NCI-H187 (cell line): ENCODE measurements at places on chromosomes 5 and 9.
A peak's percentile ranks its signal among the peaks of the same experiment; 100 is the strongest.

GRCh38 chr9:113946496-113947115, 70.5 kb downstream of the ZNF618 start:
- DNase-seq, result no peak

- no peak for DNase-seq
Observed at GRCh38 chr9:88236511-88237478, 98.5 kb upstream of the SPATA31C2 start.

GRCh38 chr5:38362713-38363112, 104.4 kb downstream of the EGFLAM start:
- no peak for DNase-seq

DNA sequence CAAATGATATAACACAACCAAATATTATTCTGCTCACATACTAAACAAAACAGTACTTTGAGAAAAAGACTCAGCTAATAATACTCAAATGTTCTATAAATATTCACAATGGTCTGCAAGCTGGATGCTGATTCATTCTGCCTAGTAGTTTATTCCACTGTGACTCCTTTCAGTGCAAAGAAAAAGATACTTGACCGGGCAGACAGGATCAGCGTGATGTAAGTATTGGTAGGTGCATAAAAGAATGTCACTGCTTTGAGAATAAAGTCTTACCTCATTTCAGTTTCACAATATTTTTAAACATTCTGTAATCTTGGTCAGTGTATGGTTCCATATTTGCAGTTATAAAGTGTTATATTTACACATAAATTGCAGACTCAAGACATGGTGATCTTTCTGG, 223.0 kb upstream of the NUDT12 start:
- no peak for DNase-seq

- no peak for DNase-seq
Observed at GRCh38 chr5:83124593-83124992, 47.2 kb downstream of the XRCC4 start.

DNA sequence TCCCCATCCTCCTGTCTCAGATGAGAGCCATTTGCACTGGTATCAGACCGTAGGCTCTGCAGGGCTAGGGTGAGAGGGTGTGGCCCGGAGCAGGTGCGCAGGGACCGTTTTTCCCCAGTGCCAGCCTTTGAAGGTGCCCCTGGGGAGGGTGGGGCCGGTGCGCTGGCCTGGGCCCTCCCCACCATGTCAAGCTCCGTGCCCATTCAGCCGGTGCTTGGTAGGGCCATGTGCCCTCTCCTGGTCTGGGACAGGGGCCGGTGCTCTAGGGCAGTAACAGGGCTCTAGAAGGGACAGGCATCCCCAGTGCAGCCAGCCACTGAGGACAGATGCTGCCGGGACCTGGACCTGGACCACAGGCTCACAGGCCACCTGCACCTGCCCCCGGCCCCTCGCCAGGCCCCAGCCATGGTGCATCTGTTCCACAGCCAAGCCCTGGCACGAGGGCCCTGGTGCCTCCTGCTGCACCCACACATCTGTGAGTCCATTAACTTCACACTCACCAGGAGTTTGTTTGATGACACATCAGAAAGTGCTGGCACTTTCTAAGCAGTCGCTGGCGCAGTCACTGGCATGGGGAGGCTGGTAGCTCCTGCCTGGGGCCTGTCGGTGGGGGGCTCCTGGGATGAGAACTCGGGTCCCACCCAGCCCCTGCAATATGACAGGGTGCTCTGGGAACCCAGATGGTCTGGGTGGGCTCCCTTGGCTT, 5.0 kb upstream of the QRFP start:
- no peak for DNase-seq

GRCh38 chr5:117380316-117380715, 805.7 kb upstream of the SEMA6A start:
- DNase-seq, result no peak

GRCh38 chr9:89532478-89532877, 34.6 kb upstream of the SEMA4D start:
- DNase-seq, result no peak

DNA sequence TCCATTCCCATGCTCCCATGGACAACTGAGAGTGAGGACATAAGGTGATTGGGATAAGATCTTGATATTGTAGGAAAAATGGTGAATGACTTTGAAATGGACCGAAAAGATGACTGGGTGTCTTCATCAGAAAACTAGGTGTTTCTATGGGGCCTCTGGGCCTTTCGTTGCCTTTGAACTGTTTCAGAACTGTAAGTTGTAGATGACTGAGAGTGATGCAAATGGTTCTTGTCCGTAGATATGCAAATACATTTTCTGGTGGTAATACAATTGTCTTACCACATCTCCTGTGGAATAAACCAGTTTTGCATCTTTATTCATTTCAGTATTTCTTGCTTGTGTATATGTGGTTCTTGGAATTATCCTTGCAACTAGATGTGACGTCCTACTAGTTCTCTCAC, 16.0 kb upstream of the TEX48 start:
- no peak for DNase-seq

DNA sequence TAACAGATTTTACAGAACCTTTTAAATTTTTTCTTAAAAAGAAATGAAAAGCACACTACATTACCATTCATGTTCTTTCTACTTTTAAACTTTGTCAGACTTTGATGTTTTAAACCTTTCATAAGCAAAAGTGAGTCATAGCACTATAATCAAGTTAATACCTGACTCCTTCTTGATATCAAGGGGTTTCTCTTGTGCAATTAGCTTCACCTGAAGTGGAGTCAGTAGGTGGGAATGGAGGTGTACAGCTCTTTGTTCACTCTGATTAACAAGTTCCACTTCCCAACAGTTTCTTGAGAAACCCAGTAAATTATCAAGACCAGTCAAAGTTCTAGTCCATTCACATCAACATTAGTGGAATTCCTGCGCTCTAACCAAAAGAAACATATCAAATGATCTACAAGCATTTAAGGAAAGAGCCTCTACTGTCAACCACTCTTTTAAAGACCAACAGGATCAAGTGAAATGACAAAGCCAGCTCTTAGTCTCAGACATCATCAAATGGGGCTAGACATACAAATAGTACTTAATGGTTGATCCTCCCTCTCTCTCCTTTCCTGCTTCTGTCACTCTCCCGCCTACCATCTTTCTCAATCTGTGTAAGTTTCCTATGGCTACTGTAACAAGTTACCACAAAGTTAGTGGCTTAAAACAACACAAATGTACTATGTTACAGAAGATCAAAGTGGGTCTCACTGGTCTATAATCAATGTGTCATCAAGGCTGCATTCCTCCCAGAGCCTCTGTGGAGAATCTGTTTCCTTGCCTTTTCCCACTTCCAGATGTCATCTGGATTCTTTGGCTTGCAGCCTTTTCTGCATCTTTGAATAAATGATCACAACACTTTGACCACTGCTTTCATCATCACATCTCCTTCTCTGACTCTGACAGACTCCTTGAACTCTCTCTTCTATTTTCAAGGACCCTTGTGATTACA, 68.0 kb downstream of the HINT1 start:
- no peak for DNase-seq

DNA sequence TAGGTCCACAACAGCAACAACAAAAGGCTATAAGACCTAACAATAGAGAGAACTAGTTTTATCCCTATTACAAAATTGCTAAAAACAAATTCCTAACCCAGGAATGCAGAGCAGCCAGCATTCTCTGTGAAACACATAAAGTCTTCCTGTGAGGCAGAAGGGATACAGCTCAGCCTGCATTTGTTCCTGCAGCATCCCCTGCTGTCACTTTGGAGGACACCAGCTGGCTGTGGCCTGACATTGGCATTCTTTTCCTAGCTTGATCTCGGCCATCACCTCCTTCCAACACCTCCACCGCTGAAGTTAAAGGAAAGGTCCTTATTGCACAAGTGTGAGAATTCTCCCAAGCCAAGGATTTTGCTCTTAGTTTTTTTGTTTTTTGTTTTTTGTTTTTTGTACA, 186.1 kb downstream of the SNCAIP start:
- no peak for DNase-seq

GRCh38 chr9:115004545-115004944, 74.2 kb upstream of the TNFSF8 start:
- DNase-seq, result no peak

DNA sequence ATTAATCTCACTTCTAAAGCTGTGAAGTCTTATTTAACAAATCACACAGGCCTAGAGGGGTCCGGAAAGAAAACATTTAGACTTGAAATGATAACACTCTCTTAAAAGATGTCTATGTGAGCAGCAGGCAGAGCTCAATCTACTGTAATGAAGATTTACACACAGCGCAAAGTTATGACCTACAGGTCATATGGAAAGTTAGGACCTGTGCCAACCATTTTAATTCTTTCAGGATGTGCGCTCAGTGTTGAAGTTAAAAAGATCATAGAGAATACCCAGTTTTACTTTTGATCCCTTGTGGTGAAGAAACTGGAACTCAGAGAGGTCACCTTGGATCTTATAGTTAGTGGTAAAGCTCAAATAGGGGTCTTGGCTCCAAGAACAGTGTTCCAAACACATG, 3.1 kb upstream of the CREBRF start:
- no peak for DNase-seq

DNA sequence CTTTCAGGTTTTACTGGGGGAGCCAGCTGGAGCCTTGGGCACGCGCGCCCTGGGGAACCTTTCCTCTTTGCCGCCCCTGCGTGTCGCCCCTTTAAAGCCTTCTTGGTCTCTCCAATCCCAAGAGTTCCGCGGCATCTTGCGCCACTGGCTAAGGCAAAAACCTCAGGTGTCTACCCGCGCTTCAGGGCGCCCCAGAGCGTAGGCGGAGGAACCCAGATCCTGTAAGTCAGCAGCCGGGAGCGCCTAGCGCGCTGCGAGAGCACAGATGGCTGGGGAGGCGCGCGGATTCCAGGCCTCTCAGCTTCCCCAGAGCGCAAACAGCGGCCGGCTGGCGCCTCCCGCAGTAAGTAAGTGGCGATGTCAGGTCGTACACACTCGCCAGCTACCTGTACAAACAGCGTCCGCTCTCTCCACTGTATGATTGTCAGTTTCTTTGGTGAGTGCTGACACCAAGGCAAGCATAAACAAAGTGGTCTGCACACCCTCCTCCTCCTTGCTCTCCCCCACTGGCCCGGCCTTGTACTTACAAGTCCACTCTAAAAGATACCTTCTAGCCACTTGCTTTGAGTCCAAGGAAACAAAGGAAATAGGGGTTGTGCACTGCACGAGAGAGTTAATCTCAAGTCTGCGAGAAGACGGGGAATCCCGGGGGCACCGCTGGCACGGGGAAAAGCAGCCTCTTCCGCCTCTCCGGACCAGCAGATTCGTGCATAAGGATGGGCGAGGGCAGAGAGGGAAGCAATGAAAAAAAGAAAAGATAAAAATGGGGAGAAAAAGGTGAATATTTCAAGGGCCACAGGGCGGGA, 2.9 kb downstream of the HTR1A start:
- DNase-seq, result peak; percentile 71

DNA sequence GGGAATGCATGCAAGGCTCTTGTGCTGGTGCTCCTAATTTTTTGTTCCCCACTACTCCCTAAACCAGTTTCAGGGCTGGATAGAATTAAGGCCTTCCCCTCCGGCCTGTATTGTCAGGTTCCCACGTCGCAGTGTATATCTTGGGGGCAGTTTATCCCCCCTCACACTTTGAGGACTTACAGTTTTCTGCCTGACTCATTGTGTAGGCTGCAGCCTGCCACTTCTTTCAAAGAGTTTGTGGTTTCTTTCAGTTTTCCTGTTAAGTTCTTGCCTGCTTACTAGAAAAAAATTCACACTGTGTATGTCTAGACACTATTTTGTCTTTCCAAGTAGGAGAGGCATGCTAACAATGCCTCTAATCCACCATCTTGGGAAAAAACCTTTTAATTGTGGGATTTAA, 28.4 kb upstream of the BTNL3 start:
- DNase-seq, result no peak

GRCh38 chr9:84493284-84493947, 152.9 kb upstream of the SLC28A3 start:
- DNase-seq, result no peak

DNA sequence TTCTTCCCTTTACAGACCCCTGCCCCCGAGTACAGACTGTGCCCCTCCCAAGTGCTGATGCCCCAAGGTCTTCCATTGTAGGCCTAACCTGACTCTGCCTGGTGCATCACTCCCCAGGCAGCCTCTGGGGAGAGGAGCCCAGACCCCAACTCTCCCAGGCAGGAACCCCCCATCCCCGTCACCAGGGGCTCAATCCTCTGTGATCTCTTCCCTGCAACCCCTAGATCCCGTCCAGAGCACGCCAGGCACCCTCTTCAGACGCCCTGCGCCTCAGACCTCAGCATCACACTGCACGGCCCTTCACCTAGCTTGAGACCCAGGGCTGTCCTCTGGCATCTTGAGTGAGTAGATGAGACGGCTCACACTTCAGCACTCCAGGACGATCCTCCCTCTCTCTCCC, 6.4 kb upstream of the EGR1 start:
- no peak for DNase-seq

GRCh38 chr9:15191378-15191777, 115.6 kb downstream of the TTC39B start:
- DNase-seq, result no peak

GRCh38 chr5:142308358-142308757, 16.5 kb downstream of the SPRY4 start:
- DNase-seq, result no peak

- DNase-seq, result no peak
Observed at GRCh38 chr5:58259685-58260152, 200.2 kb downstream of the PLK2 start.

DNA sequence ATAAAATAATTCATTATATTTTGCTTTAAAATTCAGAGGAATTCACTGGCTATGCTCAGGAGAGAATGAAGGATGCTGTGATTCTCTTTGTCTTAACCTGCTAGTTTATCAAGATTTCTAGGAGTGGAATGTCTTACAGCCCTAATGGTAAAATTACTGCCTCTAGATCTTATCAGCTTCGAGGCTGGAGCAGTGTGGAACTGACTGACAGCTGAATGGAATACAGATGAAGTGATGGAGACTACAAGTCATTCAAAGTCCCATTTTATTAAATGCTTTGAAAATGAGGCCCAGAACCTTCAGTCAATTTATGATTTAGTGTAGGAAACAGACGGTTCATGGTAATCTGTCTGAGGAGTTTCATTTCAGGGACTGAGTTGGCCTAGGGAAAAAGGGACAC, 202.1 kb downstream of the RFX3 start:
- DNase-seq, result no peak

DNA sequence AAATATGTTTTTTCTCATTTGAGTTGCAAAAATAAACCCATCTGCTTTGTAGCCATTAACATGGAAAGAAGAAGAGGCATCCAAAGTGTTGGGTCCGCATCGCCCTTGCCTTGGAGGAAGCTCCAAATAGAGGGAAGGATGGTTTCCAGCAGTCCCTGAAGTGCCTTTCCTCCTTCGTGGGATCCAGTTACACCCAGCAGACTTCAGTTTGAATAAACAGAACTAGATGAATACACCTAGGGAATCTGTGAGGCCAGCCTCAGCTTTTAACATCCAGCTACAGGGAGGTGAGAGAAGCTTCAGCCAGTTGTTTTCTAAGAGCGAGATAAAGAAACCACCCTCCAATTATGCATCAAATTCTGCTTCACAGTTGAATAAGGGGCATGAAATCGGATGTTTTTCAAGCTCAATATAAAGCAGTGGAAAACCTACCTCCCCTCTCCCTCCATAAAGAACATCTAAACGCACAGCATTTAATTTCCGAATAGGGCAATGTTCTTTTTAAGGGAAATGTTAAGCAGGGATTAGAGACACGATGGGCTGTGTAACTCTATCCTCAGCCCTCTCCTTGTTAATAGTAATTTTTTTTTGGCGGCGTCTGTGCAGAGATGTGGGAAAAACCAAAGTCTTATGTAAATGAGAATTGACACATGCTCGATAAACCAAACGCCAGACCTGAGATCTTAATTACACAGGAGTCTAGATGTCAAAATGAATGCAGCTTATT, 264.7 kb downstream of the SLIT3 start:
- no peak for DNase-seq

- DNase-seq, result no peak
Observed at GRCh38 chr5:175468892-175469291, 9.5 kb upstream of the SFXN1 start.

GRCh38 chr9:131915181-131915580, 164.5 kb downstream of the MED27 start:
- no peak for DNase-seq
